RPMI7951 (cell line): ENCODE measurements at places on chromosomes 3 and 15. TPM values are rescaled to one million over a fixed set of nuclear protein-coding genes. Genes with fewer than 3 reads are reported as not detected.

GRCh38 chr3:138197524-138197923, 10.4 kb downstream of the ARMC8 start:
- DNase-seq = no peak

DNA sequence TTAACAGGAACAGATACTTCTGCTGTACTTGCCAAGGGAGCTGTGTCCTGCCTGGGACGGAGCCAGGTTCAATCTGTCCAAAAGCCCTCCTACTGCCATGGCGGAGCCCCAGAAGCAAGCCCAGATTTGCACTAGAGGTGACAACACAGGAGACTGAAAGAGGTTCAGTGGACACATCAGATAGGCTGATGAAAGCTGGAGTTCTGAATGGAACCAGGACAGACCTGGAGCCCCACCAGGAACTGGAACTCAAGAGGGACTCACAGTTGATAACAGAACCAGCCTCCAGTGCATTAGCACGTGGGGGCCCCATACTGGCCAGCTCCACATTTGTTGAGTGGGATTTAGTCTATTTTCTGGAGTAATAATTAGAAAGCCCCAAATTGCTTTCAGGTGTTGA, 315.5 kb downstream of the ARRDC4 start:
- DNase-seq = no peak

- peak; percentile 74 for DNase-seq
Observed at GRCh38 chr3:112293368-112294321, at the start of gene SLC9C1. Gene SLC9C1, minus strand, starts transcription at chr3:112294216. Its CDS starts 7,425 bp downstream, at chr3:112286791.

The PCSK6 gene
- total RNA-seq = 0.48 and 0.68 TPM in 2 replicates

The PLXND1 gene
- 68.0 and 68.9 TPM in 2 replicates for total RNA-seq

The CYP1A1 gene
- 1.3 and 1.4 TPM in 2 replicates for total RNA-seq

The ALPK3 gene
- 0.10 and 0.12 TPM in 2 replicates for total RNA-seq

The CPLX3 gene
- total RNA-seq = not detected in 2 replicates

The TGM4 gene
- total RNA-seq = under 0.01 TPM in 1 of 2 replicates, not detected in the other

The PPP4R2 gene
- 58.6 and 74.0 TPM in 2 replicates for total RNA-seq
